Fibroblast of skin of abdomen (primary cell): ENCODE measurements at places on chromosomes 16 and 17.

GRCh38 chr17:2545393-2545792 lies 33.7 kb upstream of the METTL16 start:
- no peak for DNase-seq

DNA sequence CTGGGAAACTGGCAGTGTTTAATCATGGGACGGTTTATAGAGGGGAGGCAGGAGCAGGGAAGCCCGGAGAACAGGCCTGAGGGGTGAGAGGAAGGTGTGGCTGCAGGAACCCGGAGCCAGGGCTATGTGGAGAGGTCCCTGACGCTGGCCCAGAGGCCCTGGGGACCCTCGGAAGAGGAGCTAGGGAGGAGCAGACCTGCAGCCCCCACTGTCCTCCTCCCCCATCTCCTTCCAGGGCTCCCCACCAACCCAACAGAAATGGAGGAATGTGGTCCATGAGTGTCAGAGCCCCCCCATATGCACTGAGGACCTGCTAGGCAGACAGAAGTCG lies 20.3 kb downstream of the TMEM235 start:
- DNase-seq: no peak

- DNase-seq: no peak
Measured at GRCh38 chr16:15542734-15543347, 100.1 kb downstream of the MARF1 start.

DNA sequence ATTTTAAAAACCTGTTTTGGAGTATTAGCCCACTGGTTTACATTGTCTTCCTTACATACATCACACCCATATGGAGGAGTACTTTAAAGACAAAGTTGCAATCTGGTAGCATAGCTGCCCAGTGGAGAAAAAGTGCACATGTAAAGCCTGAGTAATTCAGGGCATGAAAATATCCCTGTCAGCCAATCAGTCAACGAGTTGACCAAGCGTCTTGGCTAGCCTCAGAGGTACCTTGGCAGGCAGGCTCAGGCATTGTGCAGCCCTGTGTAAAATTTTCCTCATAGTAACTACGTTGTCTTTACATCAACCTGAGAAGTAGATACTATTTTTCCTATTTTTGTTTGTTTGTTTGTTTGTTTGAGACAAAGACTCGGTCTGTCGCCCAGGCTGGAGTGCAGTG lies 339.0 kb downstream of the CDH13 start:
- DNase-seq: no peak

DNA sequence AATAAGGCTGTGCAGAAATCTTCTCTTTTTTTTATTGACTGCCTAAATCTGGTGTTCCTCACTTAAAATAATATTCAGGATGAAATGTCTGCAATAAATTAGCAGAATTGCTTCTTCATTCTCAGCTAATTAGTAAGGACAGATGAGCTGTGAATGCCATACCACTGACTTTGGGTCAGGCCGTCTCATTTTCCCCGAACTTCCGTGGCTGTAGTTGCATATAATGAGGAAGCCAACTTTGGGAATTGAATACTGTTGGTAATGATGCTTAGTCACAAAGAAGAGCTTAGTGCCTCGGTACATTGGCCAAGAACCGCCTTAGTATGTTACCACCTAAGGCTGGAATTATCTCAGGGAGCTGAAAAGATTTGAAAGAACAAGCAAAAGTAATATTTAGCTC lies 47.6 kb downstream of the NUP93 start:
- peak; percentile 55 for DNase-seq

- no peak for DNase-seq
Measured at GRCh38 chr17:38539386-38539785, 66.4 kb downstream of the SRCIN1 start.

GRCh38 chr17:73291260-73291801 lies 20.5 kb downstream of the CDC42EP4 start:
- peak; percentile 78 for DNase-seq

DNA sequence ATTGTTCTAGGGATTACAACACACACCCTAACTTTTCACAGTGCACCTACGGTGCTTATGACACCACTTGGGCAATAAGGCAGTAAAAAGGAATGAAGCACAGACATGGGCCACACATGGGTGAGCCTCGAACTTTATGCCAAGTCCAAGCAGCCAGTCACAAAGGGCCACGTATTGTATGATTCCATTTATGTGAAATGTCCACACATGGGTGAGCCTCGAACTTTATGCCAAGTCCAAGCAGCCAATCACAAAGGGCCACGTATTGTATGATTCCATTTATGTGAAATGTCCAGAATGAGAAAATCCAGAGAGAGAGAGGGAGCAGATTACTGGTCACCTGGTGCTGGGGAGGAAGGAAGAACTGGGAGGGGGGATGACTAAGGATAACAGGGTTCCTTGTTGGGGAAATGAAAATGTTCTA lies 22.2 kb downstream of the RMI2 start:
- DNase-seq: no peak
